ENCODE measurements at places on chromosomes 12 and 14.

- no peak for DNase-seq
Observed at GRCh38 chr14:74648601-74649000, 36.6 kb upstream of the LTBP2 start.

- DNase-seq, result no peak
Observed at GRCh38 chr14:24694680-24695079, 60.7 kb upstream of the GZMB start.

DNA sequence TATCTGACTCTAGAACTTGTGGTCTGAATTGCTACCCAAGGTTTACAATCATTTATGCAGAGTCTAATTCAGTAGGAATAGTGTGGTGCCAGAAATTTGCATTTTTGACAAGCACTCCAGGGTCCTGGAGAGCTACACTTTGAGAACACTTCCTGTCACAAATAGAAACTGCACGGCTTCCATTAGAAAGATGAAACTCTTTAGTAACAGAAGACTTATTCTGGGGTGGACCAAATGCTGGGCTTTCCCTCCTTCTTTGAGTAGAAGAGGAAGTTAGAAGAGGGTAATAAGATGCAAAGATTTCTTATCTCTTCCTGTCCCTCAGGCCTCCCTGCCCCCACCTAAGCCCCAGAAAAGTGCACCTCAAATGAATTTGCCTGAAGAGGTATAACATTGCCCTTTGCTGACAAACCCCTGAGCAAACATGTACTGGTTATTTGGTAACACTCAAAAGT, 28.4 kb downstream of the DGLUCY start:
- no peak for DNase-seq

GRCh38 chr12:85626784-85627171, 209.4 kb downstream of the RASSF9 start:
- no peak for DNase-seq

DNA sequence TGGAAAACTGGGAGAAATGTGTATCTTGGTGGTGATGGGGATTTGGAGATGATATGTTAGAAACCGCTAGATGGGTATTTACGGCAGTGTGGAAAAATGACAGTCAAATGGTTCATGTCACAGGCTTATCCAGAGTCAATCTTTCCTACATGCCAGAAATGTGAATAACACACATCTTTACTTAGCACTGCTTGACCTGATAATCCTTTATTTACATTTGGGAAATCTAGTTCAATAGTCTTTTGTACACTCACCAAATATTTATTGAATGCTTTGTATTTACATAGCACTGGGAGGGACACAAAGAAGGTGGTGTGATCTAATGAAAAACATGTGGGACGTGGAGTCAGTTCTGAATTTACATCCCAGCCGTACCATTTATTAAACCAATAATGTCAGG, 208.2 kb downstream of the DIO2 start:
- no peak for DNase-seq

GRCh38 chr12:69254046-69254445, 14.7 kb downstream of the CPSF6 start:
- DNase-seq, result no peak

GRCh38 chr14:81311778-81312177, 88.3 kb downstream of the STON2 start:
- DNase-seq, result no peak

- no peak for DNase-seq
Observed at GRCh38 chr12:123063535-123063934, 83.1 kb downstream of the ARL6IP4 start.

DNA sequence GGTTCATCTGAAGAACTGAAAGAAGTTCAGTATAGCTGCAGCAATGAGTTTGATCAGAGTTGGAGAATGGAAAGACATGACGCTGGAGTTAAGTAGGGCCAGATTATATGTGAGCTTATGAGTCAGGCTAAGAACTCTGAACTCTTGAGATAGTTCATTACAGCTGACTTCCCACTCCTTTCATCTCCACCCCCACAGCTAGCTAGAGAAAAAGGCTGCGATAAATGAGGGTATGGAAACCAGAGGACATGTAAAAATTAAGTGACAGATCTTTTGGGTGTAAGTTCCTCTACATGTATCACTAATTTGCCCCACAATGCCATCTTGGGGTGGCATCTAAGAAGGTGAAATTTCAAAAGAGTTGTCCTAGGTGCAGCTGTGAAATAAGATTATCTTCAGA, 28.6 kb downstream of the PYM1 start:
- no peak for DNase-seq

DNA sequence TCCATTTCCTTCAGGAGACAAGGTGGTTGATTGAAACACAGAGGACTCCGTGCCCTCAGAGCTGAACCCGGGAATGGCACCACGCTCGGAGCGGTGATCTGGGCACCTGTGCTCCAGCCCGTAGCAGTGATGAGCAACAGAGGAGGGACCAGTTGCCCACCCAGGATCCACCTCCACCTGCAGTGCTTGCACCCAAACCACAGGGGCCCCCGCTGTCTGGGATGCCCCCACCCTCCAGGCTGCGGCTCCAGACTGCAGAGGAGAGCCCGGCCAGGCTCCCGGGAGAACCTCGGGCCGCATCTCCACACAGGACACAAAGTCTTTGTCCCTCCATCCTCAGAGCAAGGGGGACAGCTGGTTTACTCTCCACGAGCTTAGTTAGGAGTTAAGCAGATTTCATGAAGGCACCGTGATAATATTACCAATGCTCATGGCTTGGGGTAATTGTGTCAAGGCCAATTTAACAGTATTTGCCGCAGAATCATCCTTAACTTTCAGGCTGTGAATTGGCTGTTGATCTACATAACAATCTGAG, 100.6 kb downstream of the TNFAIP2 start:
- DNase-seq, result no peak

DNA sequence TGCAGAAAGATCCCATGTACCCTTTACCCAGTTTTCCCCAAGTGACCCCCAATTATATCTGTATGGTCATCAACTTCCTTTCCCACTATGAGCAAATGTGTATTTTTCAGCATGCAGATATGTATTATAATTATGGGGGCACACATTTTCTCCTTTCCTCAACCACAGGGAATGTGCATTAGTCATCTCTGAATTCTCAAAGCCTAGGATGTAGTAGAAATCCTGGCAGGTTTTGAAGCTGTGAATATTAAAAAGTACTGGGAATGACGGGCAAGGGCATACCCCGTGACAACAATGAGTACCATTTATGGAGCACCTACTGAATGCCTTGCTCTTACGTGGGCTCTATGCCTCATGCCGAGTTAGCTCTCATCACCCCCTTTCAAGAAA, 71.5 kb downstream of the VWF start:
- no peak for DNase-seq

- no peak for DNase-seq
Observed at GRCh38 chr14:103125098-103126070, 2.1 kb downstream of the TNFAIP2 start.

GRCh38 chr14:66501592-66501991, 6.4 kb upstream of the GPHN start:
- DNase-seq, result no peak

DNA sequence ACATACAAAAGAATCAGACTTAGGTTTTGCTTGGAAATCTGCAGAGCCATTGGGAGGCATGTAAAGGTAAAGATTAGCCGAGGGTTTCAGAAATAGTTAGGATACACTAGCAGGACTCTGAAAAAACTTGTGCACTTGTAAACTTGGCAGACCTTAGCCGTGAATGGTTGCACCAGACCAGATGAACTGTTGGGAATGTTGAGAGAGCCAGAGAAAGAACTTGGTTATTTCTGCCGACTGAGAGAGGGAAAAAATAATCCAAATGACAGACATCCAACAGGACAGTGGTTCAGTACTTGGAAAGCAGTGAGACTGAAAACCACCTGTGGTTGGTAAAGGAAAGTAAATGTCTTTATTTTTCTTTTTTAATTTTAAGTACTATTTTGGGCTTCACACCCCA, 222.5 kb upstream of the DDHD1 start:
- DNase-seq, result no peak

GRCh38 chr14:34003082-34003668, 52.3 kb upstream of the EGLN3 start:
- DNase-seq, result no peak

GRCh38 chr14:84523746-84524145, 1006.2 kb upstream of the FLRT2 start:
- no peak for DNase-seq

DNA sequence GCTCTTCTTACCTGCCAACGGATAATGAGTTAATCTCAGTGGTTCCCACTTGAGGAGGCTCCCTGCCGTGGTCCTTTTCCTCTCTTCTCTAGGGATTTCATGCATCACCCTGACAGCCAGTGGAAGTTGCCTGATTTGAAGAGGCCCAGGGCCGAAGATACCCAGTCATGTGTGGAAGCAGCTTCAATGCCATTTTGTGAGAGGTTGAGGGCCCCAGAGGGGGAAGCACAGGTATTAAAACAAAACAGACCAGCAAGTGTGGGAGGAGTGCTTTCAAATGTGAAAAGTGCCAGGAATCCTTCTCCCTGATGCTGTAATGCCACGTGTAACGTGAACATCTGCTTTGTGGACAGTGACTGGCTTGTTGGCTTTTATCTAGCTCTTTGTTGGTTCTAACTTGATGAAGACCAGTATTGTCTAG, 1.5 kb downstream of the TCP11L2 start:
- no peak for DNase-seq
